ENCODE measurements at places on chromosomes 2 and 18.

DNA sequence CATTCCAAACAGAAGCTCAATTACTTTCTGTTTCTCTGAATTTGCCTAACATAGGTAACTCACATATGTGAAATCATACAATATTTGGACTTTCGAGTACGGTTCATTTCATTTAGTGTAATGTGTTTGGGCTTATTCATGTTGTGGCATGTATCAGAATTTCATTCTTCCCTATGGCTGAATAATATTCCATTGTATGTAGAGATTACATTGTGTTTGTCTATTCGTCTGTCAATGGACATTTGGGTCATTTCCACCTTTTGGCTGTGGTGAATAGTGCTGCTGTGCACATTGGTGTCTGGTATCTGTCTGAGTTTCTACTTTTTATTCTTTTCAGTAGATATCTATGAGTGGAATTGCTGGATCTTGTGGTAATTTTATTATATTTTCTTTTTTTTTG lies 43.9 kb downstream of the LBH start:
- DNase-seq, result no peak
- H3K27ac ChIP-seq, result no peak overlapping the region

- H3K27ac ChIP-seq, result no peak overlapping the region
- H3K4me1 ChIP-seq, result peaks cover 2% of the 10 kb centered on the region
- no peak overlapping the region for H3K4me3 ChIP-seq
- no peaks in the 10 kb centered on the region for H3K36me3 ChIP-seq
These were observed 91.7 kb upstream of the MBOAT2 start for GRCh38 chr2:9095226-9095625.

- H3K4me3 ChIP-seq, result no peak overlapping the region
- no peak overlapping the region for H3K27ac ChIP-seq
- H3K36me3 ChIP-seq, result peaks cover 7% of the 10 kb centered on the region
- no peaks in the 10 kb centered on the region for H3K27me3 ChIP-seq
- peak; percentile 23 for DNase-seq
These were observed 10.3 kb downstream of the SNED1 start for GRCh38 chr2:241008711-241009121.

- peaks cover 2% of the 10 kb centered on the region for H3K36me3 ChIP-seq
- H3K27me3 ChIP-seq, result no peaks in the 10 kb centered on the region
- no peaks in the 10 kb centered on the region for H3K4me1 ChIP-seq
- DNase-seq, result no peak
These were observed 40.9 kb downstream of the CLASP1 start for GRCh38 chr2:121608367-121608766.

GRCh38 chr2:158903711-158904405 lies 64.6 kb upstream of the TANC1 start:
- H3K4me1 ChIP-seq, result no peaks in the 10 kb centered on the region
- no peaks in the 10 kb centered on the region for H3K36me3 ChIP-seq
- H3K4me3 ChIP-seq, result no peak overlapping the region
- no peak overlapping the region for H3K27ac ChIP-seq
